ENCODE measurements at places on chromosomes 7 and 10. TPM values are rescaled to one million over a fixed set of nuclear protein-coding genes. Genes with fewer than 3 reads are reported as not detected.

GRCh38 chr7:39240864-39241263, 263.2 kb downstream of the POU6F2 start:
- no peak for DNase-seq

- no peak for DNase-seq
These were observed 41.8 kb downstream of the FAM20C start for GRCh38 chr7:234051-234707.

GRCh38 chr10:14560274-14560673, 214.4 kb downstream of the FAM107B start:
- DNase-seq = no peak

DNA sequence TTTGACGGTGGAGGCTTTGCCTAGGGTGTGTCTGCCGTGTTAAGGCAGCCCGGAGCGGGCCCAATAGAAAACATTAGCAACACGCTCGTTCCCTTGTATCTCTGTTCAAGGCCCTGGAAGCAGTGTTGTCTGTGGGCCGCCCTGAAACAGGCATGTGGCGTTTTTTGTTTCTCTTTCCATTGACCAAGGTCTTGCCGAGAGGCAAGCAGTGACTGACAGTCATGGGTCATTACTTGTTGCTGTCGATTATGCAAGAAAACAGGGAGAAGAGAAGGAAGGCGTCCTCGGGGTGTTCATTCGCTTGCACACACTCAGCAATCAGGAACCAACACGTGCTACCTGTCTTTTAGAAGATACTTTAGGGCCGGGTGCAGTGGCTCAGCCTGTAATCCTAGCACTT, 92.5 kb downstream of the EZH2 start:
- DNase-seq = no peak

DNA sequence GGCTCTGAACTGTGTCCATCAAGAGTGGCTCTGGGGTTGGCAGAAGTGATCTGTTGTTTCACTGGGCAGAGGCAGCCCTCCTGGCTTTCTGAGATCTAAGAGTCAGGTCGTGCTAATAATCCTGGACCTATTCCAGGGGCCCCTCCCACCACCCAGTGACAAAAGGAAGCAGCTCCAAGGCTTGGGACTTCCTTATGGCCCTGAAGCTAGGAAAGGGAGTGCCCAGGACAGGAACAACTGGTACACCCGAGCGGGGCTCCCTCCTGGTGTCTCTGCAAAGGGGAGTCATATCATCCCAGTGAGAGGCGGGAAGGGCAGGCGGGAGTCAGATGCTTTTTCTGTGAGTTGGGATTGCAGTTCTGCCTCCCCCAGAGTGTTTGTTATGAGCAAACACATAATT, 32.3 kb downstream of the RPS24 start:
- DNase-seq = no peak

DNA sequence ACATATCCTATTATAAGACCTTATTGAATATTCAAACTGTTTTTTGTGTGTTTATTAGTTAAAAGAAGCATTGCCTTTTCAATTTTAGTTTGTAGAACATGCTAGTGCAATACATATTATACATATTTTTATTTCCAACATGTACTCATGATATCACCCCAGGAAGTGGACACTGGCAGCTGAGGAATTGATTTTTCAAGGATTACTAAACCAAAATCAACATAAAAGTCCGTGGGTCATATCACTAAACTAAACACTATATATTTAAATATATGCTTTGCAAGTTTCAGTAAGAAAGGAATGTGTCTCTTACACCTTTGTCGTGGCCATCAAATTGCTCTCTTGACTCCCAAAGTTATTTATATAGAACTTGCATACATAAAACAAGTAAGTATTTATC, 185.2 kb downstream of the AGMO start:
- no peak for DNase-seq

DNA sequence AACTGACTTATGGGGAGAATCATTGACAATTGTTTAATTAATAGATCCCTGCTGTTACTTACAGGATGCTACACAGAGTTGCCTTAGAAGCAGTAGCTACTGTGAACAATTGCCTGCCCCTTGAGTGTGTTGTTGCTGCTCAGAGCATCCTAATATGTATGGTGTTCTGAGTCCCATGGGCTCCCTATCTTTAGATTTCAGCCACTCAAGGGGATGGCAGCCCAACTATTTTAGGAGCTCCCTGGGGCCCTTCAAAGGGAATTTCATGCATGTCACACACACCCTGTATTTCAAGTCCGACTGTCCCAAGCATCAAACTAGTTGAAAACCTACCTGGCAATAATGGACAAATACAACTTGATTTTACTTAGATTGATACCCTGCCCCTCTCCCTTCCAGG, 111.2 kb downstream of the NOC3L start:
- no peak for DNase-seq

- no peak for DNase-seq
These were observed 580 bp downstream of the MRPS16 start for GRCh38 chr10:73251683-73252444.

DNA sequence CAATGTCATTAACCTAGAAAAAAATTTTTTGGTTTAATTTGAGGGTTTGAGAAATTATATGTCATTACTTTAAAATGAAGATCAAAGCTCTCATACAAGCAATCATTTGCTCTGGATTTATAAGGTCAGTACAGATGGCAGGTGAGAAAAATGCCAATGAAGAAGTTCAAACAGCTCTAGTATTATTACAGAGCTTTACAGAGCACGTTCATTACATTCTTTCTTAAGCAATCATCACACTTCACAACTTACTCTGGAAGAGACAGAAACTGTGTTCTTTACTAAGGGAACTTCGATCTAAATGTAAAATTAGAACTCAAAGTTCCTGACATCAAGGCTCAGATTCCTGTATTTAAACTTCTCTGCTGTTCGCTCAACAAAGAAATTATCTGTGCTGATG, 153.4 kb downstream of the ATE1 start:
- DNase-seq = no peak

DNA sequence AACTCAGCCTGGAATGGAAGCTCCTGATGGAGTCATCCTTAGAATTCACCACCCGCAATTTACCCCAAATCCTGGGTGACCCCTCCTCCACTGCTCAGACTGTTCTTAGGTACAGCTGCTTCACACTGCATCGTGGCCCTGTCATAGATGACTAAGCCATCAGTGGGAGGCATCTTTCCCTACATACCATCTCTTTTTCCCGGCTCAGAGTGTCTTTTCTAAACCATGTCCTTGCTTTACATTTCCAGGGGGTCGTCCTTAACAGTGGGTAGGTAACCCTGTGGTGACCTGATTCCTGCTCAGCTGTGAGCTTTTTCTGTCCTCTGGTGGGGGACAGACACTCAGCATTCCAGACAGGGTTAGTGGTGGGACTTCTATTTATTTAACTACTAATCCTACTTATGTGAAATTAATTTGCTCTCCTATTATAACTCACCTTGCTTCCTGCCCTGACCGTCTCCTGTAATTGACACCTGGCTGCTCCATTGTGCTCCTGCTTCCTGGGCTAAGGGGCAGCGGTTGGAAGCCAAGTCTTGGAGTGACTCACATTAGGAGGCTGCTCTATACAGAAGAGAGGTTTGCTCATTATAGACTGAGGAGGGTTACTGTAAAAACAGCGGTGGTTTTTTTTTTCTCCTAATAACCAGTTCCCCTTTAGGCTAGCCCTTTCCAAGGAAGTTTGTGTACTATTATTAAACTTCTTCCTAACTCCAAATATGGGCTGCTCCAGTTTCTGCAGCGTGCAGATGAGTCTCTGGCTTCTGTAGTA, 40.6 kb downstream of the PYROXD2 start:
- no peak for DNase-seq

Gene SLIT1
- total RNA-seq = 25.5 TPM

DNA sequence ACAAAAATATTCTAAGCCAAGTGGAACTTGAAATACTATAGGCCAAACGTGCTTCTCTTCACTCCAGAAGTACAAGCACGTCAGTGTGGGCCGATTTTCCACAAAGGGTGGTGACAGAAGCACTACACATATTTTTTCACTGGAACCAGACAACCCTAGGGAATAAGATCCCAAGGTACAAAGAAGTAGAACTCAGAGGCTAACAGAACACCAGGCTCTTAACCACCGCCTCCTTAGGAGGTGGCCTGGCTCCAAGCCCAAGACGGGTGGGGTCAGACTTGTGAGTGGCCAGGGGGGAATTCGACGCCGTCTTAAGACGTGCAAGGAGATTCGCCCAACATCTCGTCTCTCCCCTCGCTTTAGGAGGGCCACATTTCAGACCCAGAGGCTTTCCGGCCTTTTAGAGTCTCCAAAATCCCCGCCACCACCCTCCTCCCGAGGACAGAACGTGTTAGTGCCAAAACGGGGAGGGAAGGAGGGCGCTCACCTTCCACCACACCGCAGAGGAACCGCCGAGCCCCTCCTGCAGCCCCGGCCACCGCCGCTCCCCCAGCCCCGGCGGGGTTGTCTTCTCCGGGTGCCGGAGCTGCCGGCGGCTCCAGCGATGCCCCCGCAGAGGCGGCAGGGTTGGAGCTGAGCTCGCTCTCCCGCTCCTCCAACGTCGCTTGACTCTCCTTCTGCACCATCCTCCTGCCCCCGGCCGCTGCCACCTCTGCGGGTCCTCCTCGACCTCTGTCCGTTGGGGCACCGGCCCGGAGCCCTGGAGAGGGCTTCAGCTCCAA, 716 bp downstream of the OGA start:
- DNase-seq = no peak

GRCh38 chr10:70769121-70769520, 16.1 kb downstream of the TBATA start:
- DNase-seq = no peak

DNA sequence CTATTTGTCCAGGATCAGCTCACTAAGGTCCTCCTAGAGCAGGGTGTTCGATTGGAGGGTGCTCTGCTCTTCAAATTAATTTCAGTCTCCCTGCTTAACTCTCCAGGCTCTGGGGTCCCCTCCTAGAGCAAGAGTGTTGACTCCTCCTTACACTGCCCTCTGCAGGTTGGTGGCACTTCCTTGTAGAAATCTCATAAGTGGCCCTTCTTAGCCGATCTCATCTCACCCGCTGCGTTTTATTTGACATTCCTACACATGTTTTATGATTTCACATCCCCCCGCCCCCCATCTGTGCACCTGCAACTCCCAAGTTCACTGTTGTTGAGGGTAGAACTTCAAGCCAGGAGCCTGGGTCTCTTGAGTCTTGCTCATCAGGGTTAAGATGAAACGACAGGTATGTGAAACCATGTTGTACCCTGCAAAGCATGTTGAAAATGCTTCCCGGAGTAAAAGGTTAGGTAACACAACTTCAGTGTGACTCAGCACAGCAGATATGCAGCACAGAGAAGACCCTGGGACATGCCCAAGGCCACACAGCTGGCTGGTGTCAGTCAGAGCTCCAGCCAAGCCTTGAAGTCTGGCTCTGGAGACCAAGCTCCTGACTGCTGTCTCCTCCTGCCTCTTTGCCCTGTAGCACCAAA, 171.2 kb downstream of the PRKAG2 start:
- DNase-seq = no peak

DNA sequence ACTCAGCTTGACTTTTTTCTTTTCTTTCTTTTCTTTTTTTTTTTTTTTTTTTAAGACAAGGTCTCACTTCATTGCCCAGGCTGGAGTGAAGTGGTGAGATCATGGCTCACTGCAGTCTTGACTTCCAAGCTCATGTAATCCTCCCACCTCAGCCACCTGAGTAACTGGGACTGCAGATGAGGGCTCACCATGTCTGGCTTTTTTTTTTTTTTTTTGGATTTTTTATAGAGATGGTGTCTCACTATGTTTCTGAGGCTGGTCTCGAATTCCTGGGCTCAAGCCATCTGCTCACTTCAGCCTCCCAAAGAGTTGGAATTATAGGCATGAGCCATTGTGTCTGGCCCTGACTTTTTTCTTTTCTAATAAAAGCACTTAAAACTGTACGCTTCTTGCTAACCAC, 358.2 kb upstream of the IGFBP3 start:
- no peak for DNase-seq

All from progenitor cell of endocrine pancreas (in vitro differentiated cells).